ENCODE measurements at places on chromosomes 5 and 9.

DNA sequence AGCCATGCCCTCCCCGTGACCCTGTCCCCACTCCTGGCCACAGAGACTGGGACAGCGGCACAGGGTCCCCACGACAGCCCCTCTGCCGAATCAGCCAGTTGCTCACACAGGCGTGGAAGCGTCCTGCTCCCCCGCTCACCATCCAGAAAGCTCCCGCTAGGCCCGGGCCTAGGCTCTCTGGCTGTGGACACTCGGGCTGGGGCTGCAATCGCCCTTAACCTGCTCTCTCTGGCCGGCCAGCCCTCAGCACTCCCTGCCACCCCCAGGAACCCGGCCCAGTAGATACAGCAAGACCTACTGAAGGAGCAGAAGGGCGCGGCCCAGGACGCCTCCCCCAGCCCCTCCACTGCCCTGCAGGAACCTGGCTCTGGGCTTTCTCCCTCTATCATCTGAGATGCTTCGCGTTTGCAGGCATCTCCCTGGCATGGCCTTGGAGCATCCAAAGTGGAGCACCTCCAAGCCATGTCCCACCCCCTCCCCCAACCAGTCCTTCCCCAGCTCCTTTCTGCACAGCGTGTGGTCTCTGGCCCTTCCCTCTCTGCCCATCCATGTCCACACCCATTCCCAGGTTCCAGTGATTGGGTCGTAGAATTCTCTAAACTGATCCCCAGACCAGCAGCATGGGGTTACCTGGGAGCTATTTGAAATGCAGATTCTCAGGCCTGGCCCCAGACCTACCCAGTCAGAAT is 113.7 kb upstream of the LMX1B start:
- DNase-seq: peak; percentile 26

DNA sequence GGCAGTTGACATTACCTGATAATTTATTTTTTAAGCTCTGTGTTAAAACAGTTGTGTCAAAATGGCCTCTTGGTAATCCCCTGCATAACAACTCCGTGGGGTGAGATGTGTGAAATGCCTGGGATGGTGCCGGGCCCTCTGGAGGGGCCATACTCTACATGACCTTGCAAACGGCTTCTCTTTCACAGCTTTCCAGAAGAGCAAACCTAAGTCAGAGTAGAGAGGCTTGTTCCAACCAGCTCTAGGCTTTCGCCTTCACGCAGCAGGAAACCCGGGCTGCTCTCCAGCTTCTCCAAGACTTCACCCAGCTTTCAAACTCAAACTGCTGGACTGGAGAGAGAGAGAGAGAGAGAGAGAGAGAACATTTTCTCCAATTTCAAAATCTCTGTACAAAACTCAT is 120.1 kb downstream of the SNX18 start:
- DNase-seq: no peak

GRCh38 chr5:2052687-2053086 is 170.0 kb upstream of the IRX4 start:
- no peak for DNase-seq

DNA sequence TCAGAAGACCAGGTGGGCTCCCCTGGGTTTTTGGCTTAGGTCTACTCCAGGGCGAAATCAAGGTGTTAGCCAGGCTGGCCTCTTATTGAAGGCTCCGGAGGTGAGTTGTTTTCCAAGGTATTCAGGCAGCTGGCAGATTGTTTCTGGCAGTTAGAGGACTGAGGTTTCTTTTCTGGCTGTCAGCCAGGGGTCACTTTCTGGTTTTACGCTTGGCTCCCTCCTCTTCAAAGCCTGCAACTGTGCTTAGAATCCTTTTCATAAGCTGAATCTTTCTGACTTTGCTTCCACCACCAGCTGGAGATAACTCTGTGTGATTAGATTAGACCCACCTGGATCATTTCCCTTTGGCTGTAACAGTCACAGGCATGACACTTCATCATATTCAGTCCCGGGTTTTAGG is 24.6 kb downstream of the RFK start:
- DNase-seq: no peak

DNA sequence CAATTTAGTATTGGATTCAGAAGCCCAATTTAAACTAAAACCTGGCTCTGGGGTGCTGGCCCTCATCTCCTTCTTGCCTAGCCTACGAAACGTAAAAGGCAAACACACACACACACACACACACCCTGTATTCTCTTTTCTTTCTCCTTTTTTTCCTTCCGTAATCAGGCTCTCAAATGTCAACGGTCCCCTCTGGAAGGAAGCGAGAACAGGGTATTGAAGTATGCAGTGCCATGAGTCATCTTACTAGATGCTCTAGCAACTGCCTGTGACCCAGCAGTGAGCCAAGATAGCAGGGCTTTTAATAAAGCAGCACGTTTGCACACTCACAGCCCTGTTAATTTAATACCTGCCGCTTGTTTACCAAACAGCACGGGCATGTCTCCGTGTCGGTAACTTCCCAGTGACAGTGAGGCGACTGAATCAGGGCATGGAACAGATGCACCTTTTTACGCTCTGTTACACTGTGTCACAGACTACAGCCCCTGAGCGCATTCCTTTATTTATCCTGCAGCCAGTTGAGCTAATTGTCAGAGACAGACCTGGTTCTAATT is 243.8 kb downstream of the BNC2 start:
- DNase-seq: no peak

- DNase-seq: peak; percentile 9
Observed at GRCh38 chr9:97487107-97487506, 14.4 kb upstream of the TMOD1 start.

DNA sequence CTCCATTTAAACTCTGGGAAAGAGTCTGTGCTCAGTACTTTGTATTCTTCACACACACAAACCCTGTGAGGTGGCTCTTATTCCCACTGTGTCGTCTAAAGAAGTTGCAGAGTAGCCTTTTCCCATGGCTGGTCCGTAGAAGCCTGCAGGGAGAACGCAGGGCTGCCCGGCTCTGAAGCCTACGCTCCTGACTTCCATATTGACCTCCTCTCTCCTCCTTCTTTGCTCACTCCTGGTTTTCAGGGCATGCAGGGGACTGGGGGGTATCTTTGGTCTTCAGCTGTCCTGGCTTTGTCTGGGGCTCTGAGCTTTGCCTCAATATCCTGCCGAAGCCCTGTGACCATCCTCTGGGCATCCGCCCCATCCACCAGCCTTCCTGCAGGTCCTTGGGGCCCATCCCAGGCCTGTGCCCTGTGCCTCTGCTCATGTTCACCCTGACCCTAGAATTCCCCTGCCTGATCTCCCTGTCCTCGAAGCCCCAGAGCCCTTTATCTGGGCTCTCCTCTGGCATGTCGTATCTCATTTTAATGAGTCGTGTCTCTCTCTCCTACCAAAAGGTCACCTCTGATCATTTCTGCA is 83.8 kb upstream of the FSTL4 start:
- DNase-seq: no peak

DNA sequence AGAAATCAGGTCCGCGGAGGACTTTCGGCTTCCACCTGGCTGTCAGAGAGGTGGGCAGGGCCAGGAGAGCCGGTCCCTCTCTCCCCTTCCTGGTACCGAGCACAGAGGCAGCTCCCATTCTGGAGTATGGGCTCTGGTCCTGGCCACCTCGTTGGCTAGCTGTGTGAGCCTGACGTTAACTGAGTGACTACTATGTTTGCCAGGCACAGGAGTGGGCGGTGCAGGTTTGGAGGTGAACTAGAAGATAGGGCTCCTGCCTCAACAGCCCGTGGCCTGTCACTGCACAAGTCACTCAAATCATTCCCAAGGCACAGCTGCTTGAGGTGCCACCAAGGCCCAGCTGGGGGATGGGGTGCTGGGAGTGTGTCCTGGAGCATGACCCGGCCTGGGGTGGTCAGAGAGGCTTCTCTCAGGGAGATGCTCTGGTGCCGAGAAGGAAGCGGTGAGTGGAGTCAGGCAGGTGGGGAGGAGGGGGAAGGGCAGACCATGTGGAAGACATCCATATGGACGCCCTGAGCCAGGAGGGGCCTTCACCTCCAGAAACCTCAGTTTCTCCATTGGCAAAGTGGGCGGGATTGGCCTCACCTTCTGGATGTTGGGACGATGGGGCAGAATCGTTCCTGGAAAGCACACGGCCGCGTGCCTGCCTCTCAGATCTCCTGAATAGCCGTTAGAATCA is 39.5 kb downstream of the NCS1 start:
- DNase-seq: no peak

GRCh38 chr5:54720341-54720740 is 202.8 kb downstream of the SNX18 start:
- DNase-seq: no peak

- no peak for DNase-seq
Observed at GRCh38 chr5:142627383-142628217, 58.3 kb downstream of the FGF1 start.

DNA sequence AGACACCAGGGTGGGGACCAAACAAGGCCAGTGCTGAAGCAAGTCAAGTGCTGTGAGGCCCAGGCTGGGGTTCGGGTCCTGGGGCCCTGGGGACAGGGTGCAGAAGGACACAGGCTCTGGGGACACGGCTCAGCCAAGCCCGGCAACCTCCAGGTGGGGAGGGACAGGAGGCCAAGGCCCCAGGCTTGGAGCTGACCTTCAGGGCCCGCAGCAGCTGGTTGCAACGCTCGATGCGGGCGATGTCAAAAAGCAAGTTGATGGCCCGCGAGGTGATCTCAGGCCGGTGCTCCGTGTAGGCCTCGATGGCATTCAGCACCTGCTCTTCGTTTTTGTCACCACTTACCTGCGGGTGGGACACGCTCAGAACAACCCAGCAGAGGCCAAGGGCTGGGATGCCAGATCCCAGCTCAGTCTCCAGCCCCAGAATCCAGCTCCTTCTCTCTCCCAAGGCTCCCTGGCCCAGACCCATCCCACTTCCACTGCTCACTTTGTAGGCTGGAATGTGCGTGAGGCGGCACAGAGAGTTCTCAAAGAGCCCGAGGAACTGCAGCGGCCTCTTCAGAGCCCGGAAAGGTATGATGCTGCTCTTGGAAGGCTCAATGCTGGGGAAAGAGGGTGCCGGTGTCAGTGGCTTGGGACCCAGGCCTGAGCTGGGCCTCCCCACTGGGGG is 20.7 kb downstream of the ZER1 start:
- DNase-seq: no peak

- DNase-seq: no peak
Observed at GRCh38 chr9:123924727-123925126, 5.2 kb downstream of the DENND1A start.

DNA sequence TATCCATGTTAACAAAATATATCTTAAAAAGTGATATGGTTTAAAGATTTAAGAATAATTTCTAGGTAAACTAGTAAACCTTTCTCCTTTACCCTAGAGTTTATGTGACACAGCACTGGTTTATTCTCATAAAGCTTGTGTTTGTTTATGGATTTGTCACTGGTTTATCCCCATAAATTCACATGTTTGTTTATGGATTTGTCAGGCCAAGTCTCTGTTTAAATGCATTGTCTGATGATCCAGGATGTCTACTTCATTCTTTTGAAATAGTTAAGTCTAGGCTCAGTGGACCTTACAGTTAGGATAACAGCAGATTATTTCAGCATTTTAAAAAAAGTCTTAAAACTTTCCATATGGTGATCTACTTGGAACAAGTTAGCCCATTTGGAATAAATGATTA is 334.0 kb downstream of the ARRDC3 start:
- DNase-seq: no peak
